ENCODE measurements at places on chromosomes 16 and 17.

- DNase-seq: no peak
Measured at GRCh38 chr16:51161440-51162195, 10.5 kb upstream of the SALL1 start.

- DNase-seq: no peak
Measured at GRCh38 chr17:57210972-57211411, 45.3 kb upstream of the MSI2 start.

- DNase-seq: no peak
Measured at GRCh38 chr17:29143894-29144293, 36.3 kb downstream of the MYO18A start.

GRCh38 chr16:67013233-67013822 is 15.6 kb upstream of the CBFB start:
- no peak for DNase-seq

GRCh38 chr16:25141648-25142047 is 30.1 kb downstream of the LCMT1 start:
- peak; percentile 33 for DNase-seq

DNA sequence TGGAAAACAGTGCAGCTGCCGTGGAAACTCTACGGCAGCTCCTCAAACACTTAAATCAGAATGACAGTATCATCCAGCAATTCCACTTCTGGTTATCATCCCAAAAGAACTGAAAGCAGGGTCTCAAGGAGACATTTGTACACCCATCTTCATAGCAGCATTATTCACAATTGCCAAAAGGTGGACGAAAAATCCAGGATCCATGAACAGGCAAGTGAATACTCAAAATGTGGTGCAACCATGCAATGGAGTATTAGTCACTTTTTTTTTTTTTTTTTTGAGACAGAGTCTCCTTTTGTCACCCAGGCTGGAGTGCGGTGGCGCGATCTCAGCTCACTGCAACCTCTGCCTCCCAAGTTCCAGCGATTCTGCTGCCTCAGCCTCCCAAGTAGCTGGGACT is 10.6 kb upstream of the AATK start:
- DNase-seq: no peak

GRCh38 chr16:50889276-50889675 is 147.4 kb downstream of the CYLD start:
- DNase-seq: no peak

DNA sequence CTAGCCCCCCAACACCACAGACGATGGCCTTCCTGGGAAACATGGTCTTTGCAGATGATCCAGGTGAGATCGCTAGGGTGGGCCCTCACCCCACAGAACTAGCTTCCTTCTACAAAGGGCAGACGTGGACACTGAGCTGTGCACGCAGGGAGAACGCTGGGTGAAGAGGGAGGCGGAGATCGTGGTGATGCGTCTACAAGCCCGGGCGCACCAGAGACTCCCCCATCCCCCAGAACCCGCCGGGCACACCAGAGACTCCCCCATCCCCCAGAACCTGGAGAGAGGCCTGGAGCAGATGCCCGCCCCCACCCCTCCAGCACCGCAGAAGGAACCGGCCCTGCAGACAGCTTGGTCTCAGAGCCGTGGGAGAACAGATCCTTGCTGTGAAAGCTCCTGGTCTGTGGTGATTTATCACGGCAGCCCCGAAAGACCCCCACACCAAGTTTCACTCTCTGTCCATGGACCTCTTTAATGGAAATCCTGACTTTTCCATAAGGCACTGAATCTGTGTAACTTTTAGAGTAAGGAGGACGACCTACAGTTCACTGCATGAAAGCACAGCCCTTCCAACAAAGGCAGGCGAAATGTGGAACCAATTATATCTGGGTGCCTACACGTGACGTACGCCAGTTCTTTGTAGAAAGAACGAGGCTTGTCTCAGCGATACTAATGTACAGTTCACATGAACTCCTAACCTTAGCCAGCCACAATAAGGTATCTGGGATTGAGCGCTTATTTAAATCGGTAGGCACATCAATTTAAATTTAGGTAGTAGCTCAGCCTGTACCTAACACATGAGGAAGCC is 88.5 kb downstream of the ANKRD11 start:
- DNase-seq: peak; percentile 52

GRCh38 chr17:79002796-79003593 is 6.6 kb downstream of the CANT1 start:
- no peak for DNase-seq

DNA sequence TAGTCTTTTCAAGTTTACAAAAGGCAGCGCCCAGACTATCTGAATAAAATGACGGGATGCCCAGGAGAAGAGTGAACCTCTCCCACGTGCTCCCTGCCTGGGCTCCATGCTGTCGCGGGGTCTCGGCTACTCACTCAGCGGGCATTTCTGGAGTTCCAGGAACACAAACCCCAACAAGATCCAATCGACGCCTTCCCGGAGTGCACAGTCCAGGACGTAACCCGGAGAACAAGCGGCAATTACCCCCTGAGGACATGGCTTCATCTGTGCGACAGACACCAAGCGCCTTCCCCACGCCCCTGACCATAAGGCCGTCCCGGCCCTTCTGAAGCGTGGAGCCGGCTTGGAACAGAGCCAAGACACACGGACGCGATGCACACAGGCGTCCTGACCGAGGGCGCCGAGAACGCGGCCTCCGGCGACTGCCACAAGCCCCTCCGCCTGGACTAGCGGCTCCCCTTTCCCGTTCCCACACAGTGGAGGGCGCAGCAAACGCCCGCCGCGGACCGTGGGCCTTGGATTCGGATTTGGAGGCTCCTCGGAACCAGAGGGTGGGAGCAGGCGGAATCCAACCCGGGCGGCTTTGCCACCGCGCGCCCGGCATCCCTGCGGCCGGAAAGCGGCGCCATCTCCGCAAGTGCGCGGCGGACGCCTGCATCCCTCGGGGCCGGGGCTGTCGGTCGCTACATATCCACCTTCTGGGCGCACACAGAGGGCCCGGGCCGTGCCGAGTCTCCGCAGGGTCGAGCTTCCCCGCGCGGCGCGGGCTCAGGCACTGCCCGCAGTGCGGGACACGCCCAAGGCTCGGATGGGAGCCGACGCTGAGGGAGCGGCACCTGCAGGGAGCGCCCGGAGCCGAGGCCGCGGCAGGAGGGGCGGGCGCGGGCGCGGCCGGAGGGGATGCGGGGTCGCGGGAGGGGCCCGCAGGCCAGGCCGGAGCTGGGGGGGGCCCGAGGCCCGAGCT is 725 bp downstream of the ABCA3 start:
- no peak for DNase-seq

GRCh38 chr16:75423723-75424104 is 9.6 kb downstream of the CFDP1 start:
- no peak for DNase-seq

- no peak for DNase-seq
Measured at GRCh38 chr17:73286863-73287296, 24.9 kb downstream of the CDC42EP4 start.

GRCh38 chr17:41354536-41354935 is 3.9 kb upstream of the KRT33A start:
- DNase-seq: no peak

GRCh38 chr17:57404073-57404472 is 147.8 kb downstream of the MSI2 start:
- no peak for DNase-seq

DNA sequence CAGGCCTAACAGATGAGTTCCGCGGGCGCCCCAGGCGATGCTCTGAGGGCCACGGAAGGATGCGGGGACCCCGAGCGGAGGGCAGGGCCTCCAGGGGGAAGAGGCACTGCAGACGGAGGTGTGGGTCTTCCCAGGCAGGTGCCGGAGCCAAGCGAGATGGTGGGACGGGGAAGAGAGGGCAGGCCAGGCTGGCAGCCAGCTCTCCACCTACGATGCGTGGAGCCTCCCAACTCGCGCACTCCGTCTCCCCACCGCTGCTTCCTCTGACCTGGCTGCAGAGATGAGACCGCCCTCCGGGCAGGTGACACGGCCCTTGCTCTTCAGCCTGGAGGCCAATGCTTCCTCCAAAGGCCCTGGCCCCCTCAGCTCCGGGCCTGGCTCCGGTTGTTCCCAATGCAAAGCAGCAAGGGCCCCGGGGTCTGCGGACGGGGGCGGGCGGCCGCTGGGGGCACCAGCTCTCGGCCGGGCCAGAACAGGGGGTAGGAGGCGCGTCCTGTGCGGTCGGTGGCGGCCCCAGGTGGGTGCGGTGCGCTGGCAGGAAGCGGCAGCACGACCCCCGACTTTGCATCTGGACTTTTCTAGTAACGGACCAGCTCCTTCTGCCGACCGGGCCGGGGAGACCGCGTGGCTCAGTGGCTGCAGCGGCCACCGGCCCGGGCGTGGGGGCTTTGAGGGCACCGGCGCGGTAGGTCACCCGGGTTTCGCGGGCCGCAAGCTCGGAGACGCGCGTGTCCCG is 1.5 kb upstream of the SOX8 start:
- DNase-seq: no peak

DNA sequence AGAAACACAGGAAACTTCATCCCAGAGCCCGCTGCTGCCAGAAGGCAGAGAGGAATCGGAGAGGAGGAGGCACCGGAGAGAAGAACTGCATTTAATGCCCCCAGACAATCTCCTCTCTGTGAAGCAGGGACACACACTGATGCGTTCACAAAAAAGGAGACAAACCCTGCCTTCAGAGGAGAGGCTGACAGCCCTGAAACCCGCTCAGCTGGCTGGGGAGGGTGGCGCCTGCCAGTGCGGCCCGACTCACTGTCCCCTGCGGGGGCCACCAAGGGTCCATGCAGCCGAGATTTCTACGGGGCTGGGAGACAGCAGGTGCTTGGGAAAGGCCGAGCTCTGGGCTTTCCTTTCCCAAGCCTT is 21.9 kb upstream of the CACNG1 start:
- DNase-seq: no peak

- no peak for DNase-seq
Measured at GRCh38 chr17:75571197-75571884, 16.3 kb upstream of the MYO15B start.

DNA sequence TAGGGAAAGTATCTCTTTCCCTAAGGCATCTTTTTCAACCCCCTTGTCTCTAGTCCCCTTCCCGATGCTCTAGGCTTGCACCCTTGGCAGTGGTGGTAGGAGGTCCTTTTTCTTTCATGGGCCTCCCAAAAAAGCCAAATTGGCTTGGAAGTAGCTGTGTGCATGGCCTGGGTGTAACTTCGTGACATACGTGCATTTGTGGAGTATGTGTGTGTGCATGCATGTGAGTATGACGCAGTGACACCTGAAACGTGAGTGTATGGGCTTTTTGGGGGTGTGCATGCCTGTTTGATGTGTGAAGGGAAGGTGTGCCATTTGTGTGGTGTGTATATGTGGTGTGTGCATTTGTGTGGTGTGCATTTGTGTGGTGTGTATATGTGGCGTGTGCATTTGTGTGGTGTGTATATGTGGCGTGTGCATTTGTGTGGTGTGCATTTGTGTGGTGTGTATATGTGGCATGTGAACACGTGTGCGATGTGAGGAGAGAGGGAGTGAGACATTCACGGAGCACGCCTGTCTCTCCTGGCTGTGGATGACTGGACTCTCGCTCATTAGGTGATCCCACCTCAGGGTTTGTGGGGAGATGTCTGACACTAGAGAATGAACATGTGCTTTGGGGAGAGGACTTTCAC is 15.7 kb downstream of the IGFBP4 start:
- no peak for DNase-seq

DNA sequence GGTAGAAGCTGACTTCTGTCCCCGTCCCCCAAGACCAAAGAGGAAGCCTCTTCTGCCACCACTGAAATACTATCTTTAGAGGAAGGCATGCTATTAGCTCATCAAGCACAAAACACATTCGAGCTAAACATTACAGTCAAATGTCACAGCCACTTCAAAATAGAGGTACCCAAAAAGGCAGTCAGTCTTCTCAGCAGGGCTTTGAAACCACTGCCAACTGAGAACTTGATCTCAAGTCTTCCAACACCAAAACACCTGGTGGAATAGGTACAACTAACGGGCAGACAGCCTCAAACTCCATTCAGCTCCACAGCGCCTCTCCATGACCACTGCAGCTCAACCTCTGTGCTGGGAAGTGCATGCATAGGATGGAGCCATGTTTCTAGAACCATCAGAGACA is 36.0 kb downstream of the ZFHX3 start:
- no peak for DNase-seq

DNA sequence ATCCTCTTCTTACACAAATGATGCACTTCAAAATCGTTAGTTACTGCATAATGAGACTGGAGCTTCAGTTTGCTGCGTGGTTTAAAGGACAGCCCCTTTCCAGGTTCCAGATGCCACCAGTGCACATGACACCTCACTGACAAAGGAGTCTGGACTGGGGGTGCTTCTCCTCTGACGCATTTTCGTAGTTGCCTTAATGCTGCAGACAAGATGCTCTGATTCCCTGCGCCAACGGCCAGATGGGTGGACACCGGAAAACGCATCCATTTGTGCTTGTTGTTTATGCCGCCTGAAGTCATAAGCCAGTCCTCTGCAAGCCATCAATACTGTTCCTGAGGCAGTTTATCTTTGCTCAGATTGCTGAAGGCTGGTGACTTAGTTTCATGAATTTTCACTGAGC is 16.0 kb downstream of the FBXO31 start:
- no peak for DNase-seq

DNA sequence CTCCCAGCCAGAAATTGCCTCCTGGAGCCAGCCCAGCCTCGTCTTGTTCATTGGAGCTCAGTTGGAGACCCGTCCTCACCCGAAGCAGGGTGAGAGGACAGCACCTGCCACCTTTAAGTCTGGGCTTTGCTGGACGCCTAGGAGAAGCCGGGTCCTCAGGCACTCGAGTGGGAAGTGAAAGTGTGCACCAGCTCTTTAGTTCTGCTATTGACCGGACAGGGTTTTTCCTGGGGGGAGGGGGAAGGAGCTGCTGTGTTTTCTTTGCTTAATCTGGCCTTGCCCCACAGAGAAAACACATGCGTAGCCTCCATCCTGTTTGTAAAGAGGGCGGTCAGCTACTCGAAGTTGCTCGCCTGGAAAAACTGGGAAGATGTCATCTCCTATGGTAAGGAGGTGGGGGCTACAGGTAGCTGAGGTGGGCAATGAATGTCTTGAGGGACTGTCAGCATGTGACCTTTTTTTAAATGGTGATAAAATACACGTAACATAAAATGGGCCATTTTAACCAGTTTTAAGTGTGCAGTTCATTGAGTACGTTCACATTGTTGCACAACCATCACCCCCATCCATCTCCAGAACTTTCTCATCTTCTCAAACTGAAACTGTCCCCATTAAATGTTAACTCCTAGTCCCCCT is 34.4 kb downstream of the CMIP start:
- no peak for DNase-seq

- DNase-seq: no peak
Measured at GRCh38 chr17:45646288-45646988, 137.7 kb upstream of the CRHR1 start.

- no peak for DNase-seq
Measured at GRCh38 chr16:79610771-79611170, 10.2 kb upstream of the MAF start.

DNA sequence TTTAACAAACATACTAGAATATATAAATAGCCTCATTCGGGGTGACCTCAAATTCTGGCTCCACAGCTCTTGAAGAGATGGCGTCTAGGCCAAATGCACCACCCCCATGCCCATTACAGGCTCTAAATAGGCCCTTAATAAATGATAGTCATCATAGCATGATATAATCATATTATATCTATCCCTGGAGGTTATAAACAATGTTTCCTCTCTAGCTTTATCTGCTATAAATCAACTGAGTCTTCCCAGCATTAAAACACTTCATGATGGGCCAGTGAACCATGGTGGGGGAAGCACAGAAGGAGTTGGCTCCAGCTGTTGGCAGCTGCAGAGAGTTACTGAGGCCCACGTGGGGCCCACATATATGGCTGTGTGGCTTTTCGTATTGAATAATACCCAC is 214.9 kb upstream of the MPHOSPH6 start:
- DNase-seq: no peak
